ENCODE measurements at places on chromosomes 3 and 15.

DNA sequence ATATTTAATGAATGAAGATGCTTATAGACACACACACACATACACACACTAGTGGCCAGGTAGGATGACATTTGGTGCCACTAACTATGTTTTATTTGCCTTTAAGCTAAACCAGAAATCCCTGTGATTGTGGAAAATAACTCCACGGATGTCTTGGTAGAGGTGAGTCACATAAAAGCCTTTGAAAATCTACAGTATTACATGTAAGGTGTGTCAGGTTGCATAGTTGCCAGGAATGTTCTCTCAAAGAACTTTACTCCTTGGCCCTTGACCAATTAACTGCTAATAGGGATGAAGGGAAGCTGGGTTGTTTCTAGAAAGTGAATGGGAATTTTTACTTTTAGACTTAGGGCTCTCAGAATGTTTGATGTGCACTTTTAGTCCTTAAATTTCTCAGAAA lies 9.9 kb downstream of the ZBED2 start:
- DNase-seq = no peak

GRCh38 chr3:25588441-25589103 lies 76.1 kb downstream of the TOP2B start:
- no peak for DNase-seq

DNA sequence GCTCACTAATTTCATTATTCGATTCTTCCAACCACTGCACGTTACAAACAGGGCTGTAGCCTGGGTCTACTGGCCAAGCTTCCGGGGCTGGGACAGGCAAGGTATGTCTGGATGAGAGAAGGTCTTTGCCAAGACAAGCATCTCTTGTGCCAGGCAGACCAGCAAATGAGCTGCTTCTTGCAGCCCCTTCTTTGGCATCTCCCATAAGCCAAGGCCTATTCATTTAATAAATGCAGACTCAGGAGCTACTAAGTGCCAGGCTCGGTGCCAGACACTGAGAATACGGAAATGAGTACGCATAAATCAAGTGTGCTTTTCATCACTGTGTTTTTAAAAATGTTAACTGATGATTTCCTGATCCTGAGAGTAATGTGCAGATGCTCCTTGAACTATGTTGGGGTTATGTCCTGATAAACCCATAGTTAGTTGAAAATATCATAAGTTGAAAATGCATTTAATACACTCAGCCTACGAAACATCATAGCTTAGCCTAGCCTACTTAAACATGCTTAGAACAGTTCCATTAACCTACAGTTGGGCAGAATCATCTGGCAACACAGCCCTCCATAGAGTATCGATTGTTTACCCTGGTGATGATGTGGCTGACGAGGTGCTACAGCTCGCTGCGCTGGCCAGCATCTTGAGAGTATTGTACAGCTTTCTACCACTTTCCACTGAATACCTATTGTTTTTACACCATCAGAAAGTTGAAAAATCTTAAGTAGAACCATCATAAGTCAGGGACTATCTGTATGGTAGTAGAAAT lies 135.0 kb upstream of the CTDSPL start:
- DNase-seq = no peak

DNA sequence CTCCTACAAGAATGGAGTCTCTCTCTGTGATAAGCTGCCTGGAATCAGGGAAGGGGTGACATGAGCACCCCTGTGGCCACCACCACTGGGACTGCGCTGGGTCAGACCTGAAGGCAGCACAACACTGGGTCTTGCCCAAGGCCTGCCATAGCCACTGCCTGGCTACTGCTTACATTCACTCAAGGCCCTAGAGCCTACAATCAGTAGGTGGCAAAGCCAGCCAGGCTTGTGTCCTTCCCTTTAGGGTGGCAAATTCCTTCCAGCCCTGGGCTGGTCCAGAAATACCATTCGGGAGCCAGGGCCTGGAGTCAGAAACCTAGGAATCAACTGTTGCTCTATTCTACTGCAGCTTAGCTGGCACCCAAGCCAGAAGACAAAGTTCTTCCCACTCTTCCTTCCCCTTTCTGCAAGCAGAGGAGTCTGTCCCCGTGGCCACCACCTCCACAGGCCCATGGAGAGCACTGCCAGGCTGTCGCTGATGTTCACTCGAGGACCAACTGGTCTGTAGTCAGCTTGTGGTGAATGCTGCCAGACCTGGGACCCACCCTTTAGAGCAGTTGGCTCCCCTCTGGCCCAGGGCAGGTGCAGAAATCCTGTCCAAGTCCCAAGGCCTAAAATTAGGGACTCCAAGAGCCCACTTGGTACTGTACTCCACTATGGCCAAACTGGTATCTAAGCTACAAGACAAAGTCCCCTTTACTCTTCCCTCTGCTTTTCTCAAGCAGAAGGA lies 307.4 kb downstream of the THSD4 start:
- DNase-seq = no peak

DNA sequence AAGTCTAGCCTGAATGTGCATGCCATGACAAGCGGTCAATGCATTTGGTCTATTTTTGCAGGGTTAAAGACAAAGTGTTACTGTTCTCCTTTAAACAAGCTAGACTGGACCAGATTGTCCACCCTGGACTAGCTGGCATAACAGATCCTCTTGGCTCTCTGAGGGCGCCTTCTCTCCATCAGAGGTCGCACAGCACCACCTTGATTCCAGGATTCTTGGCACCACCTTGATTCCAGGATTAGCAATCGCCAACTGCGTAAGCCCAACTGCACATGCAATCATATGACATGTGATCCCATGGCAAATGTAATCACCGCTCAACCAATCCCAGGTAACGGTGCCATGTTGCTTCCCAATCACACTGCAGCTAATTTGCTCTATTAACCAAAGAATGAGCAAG lies 98.6 kb downstream of the OXNAD1 start:
- no peak for DNase-seq
